ENCODE measurements at places on chromosomes 5 and 9. TPM values are rescaled to one million over a fixed set of nuclear protein-coding genes. Genes with fewer than 3 reads are reported as not detected.
A peak's percentile ranks its signal among the peaks of the same experiment; 100 is the strongest.

GRCh38 chr5:68077349-68077894 is 138.1 kb upstream of the PIK3R1 start:
- DNase-seq: no peak

GRCh38 chr9:110782701-110783100 is 114.1 kb downstream of the MUSK start:
- DNase-seq: no peak

Gene PNPLA7
- 19.9 TPM for polyA plus RNA-seq

DNA sequence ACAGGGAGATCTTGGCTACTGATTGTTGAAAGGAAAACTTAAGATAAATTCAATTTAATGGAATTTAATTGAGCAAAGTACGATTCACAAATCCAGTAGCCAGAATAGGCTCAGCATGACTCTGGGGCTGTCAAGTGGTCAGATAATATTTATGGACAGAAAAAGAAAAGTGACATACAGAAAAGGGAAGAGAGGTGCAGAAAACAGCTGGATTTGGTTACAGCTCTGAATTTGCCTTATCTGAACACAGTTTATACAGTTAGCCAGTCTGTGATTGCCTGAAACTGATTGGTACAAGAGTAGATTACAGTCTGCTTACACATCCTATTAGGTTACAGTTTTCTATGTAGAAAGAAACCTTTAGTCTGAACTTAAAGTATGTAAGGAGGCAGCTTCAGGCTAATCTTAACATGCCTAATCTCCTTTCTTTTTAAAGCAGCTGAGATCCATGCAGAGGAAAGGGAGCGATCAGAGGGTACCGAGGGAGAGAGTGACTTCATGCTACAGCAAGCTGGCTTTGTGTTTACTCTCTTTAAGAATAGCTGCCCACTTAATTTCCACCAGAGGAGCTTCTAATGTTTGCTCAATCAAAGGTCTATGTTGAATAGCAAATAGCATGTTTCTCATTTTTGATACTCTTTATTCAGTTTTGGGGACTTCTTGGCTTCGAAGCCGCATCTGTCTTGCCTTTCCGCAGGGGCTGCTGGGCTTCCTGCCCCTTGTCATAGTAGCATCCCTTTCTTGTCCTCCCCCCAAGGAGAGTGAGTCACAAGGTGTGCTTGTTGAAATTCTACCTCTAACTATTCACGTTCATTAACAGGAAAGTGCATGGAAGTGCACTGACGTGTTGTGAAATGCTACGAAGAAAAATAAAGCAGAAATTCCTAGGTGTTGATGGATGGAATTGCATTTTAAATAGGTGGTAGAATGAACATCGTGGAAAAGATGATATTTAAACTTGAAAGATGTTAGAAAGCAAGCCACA is 761.2 kb downstream of the TAF11L14 start:
- no peak for DNase-seq

DNA sequence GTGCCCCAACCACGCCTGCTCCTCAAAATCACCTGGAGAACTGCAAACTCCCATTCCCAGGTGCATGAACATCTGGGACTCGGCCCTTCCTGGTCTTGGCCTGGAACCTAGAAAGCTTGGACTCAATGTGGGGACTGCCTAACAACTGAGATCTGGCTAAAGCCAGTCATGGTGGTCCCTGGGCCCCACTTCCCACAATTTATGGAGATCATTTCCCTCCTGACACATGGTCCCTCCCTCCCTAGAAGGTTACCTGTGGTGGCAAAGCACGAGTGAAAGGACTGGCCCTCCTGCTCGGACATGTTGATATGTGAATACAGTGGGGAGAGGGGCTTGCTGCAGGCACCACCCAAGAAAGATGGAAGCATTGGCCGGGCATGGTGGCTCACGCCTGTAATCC is 18.8 kb downstream of the BICD2 start:
- DNase-seq: peak; percentile 51

DNA sequence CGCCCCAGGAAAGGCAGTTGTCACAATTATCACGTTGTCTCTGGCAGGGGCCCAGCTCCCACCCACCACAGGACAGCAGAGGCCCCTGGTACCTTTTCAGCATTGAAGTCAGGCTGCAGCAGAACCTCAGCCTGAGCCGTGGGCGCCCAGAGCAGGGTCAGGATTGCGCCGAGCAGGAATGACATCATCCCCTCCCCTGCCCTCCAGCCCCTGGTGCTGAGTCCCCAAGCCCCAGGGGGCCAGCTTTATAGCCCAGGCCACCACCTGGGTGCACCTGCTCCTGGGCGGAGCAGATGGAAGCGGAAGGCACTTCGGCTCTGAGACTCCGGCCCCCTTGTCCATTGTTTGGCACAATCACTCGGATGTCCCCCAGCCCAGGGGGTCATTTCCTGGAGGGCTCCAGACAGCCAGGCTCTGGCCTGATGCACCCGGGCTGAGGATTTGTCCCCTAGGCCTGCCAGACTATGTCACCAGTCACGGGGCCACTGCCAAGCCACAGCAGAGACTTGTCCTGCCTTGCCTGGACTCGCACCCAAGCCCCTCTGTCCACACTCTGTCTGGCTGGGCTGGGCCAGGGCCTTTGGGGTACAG is at the start of gene LCN15:
Gene LCN15 (minus strand): TSS at position 218 of the 591 bp plus-strand sequence. CDS start 30 bp downstream, at position 188.
- DNase-seq: no peak

Gene MLANA
- not detected for polyA plus RNA-seq

DNA sequence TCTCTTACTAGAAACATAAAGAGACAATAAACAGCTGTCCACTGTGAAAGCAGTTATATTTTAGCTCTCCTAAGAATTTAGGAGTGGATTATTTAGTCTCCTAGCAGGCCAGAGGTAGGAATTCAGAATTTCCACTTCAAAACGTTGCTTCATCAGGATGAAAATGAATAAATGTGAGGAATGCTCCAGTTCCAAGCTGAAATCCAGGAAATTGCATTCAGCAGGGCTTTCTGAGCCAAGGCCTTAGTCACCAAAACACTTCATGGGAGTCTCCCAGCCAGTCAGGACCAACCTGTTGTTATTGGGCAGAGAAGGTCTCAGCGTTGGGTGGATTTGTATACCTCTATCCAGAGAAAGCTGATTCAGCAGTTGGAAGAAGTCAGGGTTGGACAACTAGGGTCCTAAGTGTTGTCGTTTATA is 1040.3 kb downstream of the TLE1 start:
- no peak for DNase-seq

DNA sequence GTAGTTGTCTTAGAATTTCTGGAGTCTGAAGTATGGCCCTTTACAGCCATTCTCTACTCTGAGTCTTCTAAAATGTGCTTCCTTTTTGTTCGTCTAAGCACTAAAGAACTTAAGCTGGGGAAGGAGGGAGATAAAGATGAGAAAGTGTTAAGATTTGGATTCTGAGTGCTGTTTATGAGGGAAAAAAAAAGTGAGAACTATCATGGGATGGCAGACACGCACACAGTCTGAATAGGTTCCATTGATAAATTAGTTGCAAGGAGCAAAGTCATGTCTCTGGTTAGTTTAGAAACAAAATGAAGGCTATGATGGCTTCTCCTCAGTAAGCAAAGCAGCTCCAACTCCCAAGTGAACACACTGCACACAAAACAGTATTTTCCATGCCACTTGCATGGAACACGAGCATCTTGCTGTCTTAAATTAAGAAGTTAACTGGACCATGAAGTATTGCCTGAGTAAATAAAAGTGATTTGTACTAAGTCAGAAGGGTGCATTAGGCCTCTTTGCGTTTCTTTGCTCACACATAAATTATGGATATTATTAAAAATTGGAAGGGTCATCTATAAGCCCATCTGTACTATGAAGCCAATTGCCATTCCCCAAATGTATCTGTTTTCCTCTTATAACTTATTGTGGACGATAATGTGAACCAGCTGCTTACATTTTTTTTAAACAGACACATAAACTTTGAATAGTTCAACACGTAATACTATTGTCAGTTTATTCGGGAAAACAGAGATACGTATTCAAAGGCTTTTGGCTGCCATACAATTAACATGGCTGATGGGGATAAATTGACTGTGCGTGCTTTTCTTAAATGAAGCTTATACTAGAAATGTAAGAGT is 199.3 kb downstream of the SGCD start:
- DNase-seq: no peak

GRCh38 chr5:41822036-41822435 is 48.2 kb downstream of the OXCT1 start:
- DNase-seq: no peak

Gene CDX1
- polyA plus RNA-seq: 0.26 TPM

Gene STOM
- 91.6 TPM for polyA plus RNA-seq

Measured in spleen (tissue), 13 donors.